ENCODE measurements at places on chromosomes 2 and 18. TPM values are rescaled to one million over a fixed set of nuclear protein-coding genes. Genes with fewer than 3 reads are reported as not detected.

DNA sequence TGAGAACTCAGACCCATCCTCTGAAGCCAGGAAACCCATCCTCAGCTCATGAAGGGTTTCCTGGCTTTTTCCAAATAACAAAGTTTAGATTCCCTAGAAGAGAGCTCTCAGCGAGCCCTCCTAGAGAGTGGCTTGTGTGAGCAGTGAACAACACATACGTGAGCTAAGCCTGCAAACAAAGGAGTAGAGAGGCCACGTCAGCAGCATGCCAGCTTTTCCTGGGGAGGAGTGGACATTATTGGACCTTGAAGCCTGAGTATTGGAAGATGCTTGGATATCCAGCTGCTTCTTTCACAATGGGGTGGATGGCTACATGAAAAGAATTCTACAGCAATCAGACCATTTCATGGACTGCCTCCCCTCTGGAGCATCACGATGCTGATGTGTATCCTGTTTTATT, 21.1 kb downstream of the KIF5C start:
- no peak for DNase-seq

DNA sequence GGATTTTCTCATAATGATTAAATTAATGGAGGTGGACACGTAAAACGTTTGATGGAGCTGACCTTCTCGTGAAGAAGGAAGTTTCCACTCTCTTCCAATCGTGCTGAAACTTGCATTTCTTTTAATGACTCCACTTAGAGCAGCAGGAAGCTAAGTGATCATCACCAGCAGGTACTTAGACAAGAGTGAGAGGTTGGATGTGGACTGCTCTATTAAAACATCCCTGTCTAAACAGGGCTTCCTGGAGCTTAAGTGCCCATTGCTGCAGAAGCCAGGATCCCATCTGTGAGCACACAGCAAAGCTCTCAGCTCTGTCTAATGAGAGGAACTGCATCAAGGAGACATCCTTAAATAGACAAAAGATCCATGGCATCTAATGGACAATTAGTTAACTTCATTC, 1539.5 kb upstream of the CELF4 start:
- DNase-seq: no peak

DNA sequence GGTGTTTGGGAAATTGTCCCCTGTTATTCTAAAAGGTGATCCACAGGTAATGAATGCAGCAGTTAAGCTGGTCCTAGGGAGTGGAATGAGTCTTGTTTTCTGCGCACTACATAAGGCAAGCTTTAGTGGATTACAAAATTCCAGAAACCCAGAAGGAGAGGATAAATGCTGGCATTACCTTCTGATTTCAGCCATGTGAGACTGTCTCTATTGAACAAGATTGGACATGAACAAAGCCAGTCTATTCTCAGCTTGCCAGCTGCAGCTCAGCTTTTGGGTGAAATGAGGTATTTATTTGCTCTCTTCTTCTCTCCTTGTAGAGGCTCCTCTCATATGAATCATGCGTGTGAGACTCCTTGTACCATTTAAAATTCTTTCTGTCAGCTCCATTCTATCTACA, 944.9 kb downstream of the CNTNAP5 start:
- DNase-seq: no peak

DNA sequence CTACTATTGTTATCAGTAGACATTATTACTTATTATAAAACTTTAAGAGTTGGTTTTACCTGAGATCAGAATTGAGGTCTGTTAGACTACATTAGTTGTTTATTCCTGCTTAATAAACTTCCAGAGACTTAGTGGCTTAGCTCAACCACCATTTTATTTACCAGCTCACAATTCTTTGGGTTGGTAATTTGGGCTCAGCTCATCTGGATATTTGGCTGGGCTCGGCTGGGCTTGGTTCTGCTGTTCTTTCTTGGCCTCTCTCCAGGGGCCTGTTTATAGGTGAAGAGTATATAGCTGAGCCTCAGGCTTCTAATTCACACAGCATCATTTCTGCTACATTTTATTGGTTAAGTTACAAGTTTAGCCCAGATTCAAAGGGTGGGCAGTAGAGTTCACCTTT, 67.9 kb downstream of the CCDC138 start:
- DNase-seq: no peak

- no peak for DNase-seq
Observed at GRCh38 chr2:215119847-215120246, 18.6 kb downstream of the ABCA12 start.

DNA sequence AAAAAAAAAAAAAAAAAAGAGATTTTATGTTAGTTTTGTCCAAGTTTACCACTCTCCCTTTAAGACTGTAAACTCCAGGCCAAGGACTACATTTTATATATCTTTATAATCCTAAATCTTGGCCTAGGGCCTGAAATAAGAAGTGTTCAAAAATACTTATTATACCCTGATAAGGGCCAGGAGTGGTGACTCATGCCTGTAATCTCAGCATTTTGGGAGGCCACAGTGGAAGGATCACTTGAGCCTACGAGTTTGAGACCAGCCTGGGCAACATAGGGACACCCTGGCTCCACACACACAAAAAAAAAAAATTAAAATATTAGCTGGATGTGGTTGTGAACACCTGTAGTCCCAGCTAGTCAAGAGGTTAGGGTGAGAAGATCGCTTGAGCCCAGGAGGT, 12.7 kb downstream of the TRIP12 start:
- no peak for DNase-seq

GRCh38 chr2:121372721-121373353, 87.8 kb upstream of the TFCP2L1 start:
- DNase-seq: no peak

DNA sequence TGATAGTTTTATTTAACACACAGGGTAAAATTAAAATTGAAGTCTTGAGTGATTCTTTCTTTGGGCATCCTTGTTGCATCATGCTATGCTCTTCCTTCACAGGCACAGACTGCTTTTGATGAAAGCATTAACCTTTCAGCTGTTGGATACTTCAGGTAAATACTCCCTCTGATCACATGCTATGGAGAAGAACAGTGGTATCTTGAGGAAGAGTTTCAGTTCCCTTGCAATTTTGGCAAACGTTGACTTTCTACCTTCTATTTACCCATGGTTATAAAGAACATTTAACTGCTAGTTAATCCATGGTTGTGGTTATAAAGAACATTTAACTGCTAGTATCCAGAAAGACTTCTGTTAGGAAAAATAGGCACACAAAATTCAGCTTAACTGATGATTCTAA, 75.7 kb downstream of the AOX1 start:
- no peak for DNase-seq

GRCh38 chr2:227322530-227323205, 2.4 kb upstream of the MFF start:
- no peak for DNase-seq

DNA sequence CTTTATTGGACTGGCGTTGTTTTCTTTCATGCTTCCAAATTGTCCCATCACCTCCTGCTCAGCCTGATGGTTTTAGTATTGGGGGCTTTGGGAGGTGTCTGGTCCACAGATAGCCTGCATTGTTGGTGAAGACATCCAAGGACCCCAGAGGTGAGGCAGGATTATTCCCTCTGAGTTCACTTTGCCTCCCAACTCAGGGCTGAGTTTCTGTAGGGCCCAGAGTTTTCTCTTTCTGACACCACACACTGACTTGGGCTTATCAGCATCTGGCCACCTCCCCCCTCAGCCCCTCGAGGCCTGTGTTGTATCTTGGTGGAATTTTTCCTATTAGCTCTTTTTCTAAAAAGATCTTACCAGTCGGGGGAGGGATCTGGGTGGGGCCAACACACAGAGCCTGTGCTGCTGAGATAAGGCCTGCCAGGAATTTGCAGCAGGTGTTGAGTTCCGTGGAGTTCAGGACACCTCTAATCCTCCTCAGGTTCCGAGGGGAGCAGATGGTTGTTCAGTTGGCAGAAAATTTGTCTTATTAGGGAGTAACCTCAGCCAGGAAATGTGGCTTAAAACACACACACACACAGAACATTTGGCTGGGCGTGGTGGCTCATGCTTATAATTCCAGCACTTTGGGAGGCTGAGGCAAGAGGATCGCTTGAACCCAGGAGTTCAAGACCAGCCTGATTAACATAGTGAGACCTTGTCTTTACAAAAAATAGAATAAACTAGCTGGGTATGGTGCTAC, 7.3 kb downstream of the EMILIN2 start:
- DNase-seq: peak; percentile 55

DNA sequence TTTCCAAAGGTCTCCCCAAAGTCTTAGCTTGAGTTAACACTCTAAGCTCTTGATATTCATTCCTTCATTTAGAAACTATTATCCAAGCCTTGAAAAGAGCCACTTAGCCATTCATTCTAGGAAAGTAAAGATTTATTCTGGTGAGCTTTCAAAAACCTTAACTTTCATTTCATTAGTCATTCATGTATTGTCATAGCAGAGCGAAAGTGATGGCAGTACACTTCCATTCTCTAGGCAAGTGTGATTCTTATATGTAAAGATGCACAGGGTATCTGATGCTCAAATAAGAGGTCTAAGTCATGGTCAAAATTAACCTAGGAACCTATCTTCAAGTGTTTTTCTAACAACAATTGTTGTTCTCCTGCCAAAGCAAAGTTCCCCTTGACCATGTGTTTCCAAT, 553.0 kb upstream of the FANCL start:
- no peak for DNase-seq

DNA sequence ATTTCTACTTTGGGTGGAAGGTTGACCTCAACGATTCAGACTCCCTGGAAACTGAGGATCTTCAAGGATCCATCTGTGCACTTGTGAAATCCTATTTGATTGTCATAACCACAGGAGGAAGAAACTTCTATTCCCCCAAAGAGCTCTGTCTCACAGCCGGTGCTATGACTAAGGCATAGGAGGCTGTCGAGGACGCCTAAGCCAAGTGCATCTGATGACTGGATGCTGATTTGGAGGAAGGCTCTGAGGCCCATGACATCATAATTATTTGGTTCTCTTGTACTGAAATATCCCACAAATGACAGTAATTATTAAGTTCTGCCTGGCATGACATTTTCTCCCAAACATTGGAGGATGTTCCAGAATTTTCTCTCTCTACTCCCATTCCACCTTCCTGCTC, 13.8 kb upstream of the KCNF1 start:
- no peak for DNase-seq

DNA sequence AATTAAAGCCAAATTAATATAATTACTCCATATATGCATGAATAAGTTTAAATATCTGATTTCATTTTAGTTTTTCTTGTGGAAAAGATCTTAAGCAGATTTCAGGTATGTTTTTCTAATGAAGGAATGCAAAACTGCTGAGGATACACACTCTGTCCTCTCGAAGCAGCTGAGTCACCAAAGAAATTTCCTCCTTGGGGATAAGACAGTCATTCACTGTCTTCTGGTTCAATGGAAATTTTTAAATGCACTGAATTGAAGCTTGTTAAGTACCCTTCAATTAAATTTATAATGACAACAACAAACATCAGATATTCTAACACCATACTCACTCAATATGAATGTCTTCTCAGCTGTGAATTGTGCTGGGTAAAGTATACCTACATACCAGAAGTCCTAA, 101.5 kb upstream of the DNER start:
- no peak for DNase-seq

GRCh38 chr2:22829791-22830190, 555.2 kb upstream of the KLHL29 start:
- DNase-seq: no peak

DNA sequence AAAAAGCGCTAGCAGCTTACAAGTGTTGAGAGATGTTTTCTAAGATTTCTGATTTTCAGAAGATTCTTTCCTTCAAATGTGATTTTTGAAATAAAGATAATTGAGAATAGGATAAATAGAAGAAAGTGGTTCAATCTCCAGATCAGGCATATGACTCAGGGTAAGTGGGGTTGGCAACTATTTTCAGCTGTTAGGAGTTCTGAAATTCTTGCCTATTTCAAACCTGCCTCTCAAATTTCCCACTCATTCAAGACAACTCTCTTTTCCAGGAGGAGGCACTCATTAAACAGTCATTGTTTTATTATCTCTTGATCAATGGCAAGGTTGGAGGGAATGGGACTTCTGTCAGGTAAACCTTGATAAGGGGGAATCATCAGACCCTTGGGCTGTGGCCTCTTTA, 138.9 kb downstream of the HNMT start:
- no peak for DNase-seq

DNA sequence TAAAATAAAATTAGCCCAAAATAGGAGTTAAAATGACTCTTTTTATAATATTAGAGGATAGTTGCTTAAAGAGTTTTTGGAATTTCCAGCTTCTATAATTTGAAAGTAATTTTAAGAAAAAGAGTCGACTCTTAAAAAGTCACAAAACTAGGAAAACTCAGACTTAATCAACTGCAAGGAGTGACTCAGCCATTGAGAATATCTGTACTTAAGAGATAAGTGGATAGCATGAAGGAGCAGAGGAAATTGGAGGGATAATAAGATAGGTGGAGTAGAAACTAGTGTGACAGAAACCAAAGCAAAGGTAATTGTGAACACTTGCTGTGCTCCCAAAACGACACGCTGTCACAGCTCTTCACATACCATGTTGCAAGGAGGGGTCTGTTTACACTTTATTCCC, 8.4 kb downstream of the RSAD2 start:
- DNase-seq: no peak

PDCD1 gene
- 0.14 TPM for total RNA-seq

CRYGD gene
- not detected for total RNA-seq

TMX3 gene
- 43.5 TPM for total RNA-seq

CDKL4 gene
- 1.8 TPM for total RNA-seq

EN1 gene
- total RNA-seq: not detected

AQP12B gene
- not detected for total RNA-seq

Measured in sigmoid colon (tissue), 7 donors.